Liver (tissue), 10 donors: ENCODE measurements at places on chromosomes 4 and X. TPM values are rescaled to one million over a fixed set of nuclear protein-coding genes. Genes with fewer than 3 reads are reported as not detected.

- no peak for DNase-seq
Observed at GRCh38 chr4:108165586-108165985, 3.1 kb downstream of the LEF1 start.

DNA sequence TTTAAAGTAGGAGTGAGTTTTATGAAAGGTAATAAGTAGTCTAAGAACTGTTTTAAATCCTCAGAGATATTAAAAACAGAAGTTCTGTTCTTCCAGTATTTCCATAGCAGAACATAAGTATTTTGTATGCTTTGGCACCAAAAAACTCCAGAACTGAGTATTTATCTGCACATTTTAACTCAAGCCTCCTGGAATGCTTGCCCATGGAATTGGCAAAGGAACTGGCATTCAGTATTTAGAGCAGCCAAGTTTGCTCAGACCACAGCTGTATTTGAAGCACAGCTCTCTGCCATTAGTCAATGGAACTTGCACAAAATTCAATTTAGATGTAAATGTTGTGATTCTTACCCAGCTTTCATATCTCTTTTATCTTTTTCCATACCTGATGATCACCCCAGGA lies 42.2 kb downstream of the NDNF start:
- no peak for DNase-seq

Gene TREX2
- total RNA-seq: 1.2 TPM

- DNase-seq: no peak
Observed at GRCh38 chr4:88458104-88458740, 1.3 kb downstream of the HERC5 start.

- DNase-seq: no peak
Observed at GRCh38 chrX:140141444-140142029, 176.2 kb upstream of the CXorf66 start.

Gene POU4F2
- not detected for total RNA-seq

Gene HDAC6
- 80.5 TPM for total RNA-seq

- DNase-seq: no peak
Observed at GRCh38 chr4:48902266-48902665, 4.3 kb downstream of the OCIAD2 start.

- DNase-seq: no peak
Observed at GRCh38 chr4:19752599-19752998, 499.1 kb upstream of the SLIT2 start.
